NCI-H446 treated with DMSO at 0.1 percent for 48 hours (cell line): ENCODE measurements at places on chromosomes 6 and 20.

DNA sequence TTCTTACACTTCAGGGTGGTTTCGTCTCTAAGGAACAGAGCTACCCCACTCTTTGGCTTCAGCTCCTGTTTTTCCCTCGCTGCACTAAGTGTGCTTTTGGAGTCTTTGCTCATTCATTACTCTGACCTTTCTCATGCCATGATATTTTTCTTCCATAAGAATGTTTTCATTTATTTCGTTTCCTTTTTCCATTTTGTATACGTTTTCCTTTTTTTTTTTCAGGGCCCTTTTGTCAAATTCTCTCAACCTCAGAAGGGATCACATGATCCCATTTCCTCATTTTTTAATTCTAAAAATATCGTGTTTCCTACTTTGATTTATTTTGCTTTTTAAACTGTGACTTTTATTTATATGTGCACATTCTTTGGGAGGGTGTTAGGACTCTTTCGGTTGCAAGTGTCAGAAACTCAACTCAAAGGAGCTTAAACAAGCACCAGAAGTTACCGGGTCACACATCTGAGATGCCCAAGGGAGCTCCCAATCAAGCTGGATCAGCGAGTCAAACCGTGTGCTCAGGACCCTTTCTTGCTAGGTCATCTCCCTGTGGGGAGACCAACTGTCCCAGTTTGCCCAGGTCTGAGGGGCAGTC is 40.6 kb downstream of the GCNT2 start:
- DNase-seq: no peak

GRCh38 chr20:63682384-63683139 is 13.9 kb upstream of the TNFRSF6B start:
- peak; percentile 25 for DNase-seq

DNA sequence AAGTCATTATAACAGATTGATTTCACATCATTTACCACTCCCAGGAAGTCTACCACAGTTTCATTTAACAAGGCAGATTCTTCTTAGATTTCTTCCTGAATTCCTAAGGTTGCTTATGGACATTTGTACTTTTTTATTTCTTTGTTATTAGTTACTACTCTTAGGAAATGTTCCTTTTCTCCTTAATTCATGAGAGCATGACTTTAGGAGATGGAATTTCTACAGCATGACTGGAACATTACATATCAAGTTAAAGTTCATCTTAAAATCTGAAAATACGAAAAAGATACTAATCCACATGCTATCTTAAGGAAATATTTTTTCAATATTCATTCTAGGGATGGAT is 22.3 kb downstream of the CNKSR3 start:
- DNase-seq: no peak

GRCh38 chr20:63060057-63060991 is 53.6 kb upstream of the BHLHE23 start:
- DNase-seq: peak; percentile 81

- peak; percentile 92 for DNase-seq
These were observed 242.2 kb downstream of the NRN1 start for GRCh38 chr6:5764401-5764955.

- DNase-seq: no peak
These were observed 109.6 kb downstream of the SLC22A3 start for GRCh38 chr6:160457823-160458222.

DNA sequence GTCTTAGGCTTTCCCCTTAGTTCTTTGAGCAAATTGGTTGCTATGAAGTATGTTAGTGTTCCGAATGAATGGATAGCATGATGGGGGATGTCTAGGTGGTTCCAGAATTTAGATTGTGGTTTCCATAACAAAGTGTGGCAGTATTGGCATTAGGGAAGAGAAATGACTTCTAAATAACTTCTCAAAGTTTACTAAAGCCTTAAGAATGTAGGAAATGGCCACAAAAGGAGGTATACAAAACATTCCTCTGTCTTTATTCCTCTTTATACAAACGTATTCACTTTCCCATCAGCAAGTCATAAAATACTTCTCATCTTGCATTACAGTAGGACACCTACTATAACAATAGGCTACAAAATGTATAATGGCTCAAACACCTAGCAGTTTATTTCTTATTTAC is 279.6 kb downstream of the ESR1 start:
- no peak for DNase-seq

DNA sequence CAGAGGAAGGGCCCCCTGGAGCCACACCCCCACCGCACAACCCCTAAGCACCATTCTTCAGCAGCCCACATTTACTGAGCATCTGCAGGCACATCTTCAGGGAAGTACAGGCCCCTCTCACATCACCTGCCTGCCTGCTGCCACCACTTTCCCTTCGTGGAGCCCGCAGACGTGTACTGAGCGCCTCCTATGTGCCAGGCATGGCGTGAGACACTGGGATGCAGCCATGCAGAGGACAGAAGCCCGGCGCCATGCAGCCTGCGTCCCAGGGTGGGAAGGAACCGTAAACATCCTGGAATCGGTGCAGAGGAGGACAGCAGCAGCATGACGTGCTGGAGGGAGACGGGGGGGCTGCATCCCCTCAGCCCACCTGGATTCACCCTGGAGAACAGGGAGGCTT is 78.1 kb downstream of the GRM4 start:
- no peak for DNase-seq

GRCh38 chr20:62165762-62166399 is 16.9 kb upstream of the MTG2 start:
- no peak for DNase-seq

DNA sequence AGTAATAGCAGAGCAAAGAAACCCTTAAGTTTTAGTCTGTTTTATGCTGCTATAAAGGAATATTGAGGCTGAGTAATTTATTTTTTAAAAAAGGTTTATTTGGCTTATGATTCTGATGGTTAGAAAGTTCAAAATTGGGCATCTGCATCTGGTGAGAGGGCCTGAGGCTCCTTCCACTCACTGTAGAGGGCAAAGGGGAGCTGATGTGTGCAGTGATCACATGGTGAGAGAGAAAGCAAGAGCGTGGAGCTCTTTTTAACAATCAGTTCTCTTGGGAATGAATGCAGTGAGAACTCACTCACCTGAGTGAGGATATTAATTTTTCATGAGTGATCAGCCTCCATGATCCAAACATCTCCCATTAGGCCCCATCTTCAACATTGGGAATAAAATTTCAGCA is 36.4 kb upstream of the SAMD3 start:
- no peak for DNase-seq

GRCh38 chr6:132789396-132789776 is 9.1 kb downstream of the SLC18B1 start:
- DNase-seq: no peak

DNA sequence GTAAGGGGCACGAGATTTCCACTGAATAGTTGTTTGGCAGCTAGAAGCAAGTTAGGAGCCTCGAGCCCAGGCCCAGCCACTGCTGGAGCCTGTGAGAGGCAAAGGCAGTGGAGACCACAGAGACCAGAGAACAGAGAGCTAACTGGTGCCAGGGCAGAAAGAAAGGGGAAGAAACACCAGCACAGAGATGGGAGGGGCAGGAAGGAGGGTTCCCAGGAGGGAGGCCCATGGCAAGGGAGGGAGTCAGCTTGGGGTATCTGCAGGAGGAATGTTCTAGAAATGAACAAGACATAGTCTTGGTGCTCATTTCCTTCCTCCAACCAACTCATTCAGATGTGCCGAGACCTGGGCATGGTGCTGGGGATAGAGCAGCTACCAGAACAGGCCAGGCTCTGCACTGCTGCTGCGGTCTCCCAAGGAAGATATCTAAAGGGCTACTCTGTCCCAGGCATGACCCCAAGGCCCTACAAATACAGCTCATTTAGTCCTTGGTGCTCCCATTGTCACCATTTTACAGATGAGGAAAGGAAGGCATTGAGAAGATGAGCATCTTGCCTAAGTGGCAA is 10.7 kb downstream of the ANGPT4 start:
- DNase-seq: no peak

- no peak for DNase-seq
These were observed 108.3 kb downstream of the CARMIL1 start for GRCh38 chr6:25387483-25387882.
